NCI-H460 (cell line): ENCODE measurements at places on chromosomes 16 and 17. TPM values are rescaled to one million over a fixed set of nuclear protein-coding genes. Genes with fewer than 3 reads are reported as not detected.

DNA sequence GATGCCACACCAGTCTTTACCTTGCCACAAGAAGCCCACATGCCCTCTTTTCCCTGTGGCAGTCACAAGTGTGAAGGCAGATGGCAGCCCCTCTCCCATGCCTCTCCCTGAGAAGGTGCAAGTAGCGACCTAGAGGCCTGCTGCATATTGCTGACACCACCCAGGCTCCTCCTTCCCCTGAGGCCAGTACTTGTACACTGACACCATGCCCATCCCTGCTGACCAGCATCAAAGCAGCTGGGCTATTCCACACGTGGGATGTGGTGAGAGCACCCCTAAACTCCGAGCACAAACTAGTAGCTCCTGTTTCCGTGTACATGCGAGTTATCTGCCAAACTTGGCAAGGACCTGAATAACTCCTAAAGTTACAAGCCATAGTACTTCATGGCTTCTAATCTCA lies 149.4 kb downstream of the AATF start:
- no peak for DNase-seq

- no peak for DNase-seq
Measured at GRCh38 chr16:86734543-86735460, 156.5 kb downstream of the FOXL1 start.

SLC35G6 gene
- total RNA-seq: not detected in 2 replicates

DNA sequence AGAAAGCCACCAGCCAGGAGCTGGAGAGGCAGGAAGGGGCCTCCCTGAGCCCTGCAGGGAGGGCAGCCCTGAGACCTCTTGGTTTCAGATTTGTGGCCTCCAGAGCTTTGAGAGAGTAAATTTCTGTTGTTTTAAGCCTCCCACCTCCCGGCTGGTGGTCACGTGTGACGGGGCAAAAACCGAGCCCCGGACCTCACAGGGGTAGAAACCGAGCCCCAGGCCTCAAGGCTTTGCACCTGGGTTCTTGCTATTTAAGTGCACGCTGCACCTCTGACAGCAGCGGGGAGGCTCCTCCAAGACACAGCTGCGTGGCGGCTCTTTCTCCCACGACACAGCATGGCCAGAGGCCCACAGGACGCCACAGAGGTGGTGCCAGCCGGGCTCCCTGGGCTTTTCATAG lies 17.4 kb upstream of the ZC3H18 start:
- no peak for DNase-seq

DNA sequence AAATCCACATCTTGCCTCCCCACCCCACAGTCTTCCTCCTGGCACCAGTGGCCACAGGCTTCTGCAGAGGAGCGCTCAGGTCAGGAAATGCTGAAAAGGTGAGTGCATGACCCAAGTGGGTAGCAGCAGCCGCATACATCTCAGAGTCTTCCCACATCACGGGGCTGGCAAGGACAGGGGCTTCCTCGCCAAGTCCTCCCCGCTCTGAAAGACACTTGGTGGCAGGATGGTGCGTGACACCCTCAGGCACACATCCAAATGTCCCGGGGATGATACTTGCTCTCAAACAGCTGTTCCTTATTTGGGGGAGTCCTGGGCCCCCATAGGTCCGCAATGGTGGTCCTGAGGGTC lies 8.8 kb upstream of the SLC16A5 start:
- DNase-seq: no peak
